ENCODE measurements at places on chromosomes 3 and 15. TPM values are rescaled to one million over a fixed set of nuclear protein-coding genes. Genes with fewer than 3 reads are reported as not detected.

The CX3CR1 gene
- under 0.01 TPM for total RNA-seq

The ANKUB1 gene
- not detected for total RNA-seq

The ZDHHC19 gene
- not detected for total RNA-seq

The PAQR9 gene
- total RNA-seq, result not detected

The ZMYND10 gene
- total RNA-seq, result 0.26 TPM

The LDHAL6B gene
- not detected for total RNA-seq

The LMAN1L gene
- not detected for total RNA-seq

The MORC1 gene
- not detected for total RNA-seq

The CYP1A1 gene
- under 0.01 TPM for total RNA-seq

The GOLGA6D gene
- not detected for total RNA-seq

The CLEC3B gene
- 56.3 TPM for total RNA-seq

The SPTBN5 gene
- 0.26 TPM for total RNA-seq

Measured in fibroblast of lung (primary cell).